SHP77 treated with DMSO at 0.1 percent for 48 hours (cell line): ENCODE measurements at places on chromosomes 7 and 10.
A peak's percentile ranks its signal among the peaks of the same experiment; 100 is the strongest.

GRCh38 chr7:29848941-29849340 is 42.6 kb downstream of the WIPF3 start:
- no peak for DNase-seq

DNA sequence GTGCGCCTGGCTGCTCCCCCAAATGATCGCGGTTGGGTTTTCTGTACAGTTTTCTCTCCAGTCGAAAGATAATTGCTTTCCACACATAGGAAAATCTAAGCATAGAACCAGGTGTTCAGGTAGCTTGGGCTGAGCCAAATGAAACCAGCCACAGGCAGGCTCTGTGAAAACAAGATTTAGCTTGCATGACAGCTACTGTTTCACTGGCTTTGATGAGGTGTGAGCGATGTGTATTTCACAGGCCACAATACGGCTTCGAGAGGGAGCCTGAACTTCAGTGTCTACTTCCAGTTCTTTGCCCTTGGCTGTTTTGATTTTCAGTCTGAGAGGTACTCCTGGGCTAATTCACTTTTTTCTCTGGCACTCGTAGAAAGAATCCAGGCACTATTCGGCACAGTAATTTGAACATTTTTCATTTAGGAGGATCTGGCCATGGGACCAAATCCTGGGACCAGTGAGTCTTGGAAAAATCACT is 110.5 kb downstream of the JCAD start:
- no peak for DNase-seq

- no peak for DNase-seq
These were observed 34.9 kb upstream of the UTF1 start for GRCh38 chr10:133195096-133195495.

DNA sequence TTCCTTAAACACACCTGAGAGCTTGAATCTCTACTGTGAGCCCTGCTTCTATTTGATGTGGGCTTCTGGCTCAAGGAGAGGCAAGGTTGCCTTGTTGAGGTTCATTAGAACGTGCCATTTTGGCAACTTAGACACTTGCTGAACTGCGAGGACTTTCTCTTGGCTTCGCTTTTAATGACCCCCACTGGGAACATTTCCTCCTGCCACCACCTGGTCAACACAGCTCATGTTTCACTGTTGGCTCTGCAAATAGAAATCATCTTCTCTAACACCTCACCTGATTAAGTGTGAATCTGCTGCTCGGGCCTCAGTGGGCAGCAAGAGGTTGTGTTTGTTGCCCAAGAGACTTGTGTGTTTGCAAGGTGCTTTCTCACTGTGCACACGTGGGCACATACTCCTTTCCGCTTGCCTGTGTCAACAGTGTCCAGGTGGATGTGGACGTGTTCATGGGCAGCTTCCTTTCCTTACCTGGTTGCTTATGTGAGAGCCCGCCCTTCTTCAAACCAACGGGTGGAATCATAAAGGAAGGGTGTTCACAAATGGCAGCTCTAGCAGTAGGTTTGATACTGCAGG is 147.0 kb downstream of the NRP1 start:
- no peak for DNase-seq

DNA sequence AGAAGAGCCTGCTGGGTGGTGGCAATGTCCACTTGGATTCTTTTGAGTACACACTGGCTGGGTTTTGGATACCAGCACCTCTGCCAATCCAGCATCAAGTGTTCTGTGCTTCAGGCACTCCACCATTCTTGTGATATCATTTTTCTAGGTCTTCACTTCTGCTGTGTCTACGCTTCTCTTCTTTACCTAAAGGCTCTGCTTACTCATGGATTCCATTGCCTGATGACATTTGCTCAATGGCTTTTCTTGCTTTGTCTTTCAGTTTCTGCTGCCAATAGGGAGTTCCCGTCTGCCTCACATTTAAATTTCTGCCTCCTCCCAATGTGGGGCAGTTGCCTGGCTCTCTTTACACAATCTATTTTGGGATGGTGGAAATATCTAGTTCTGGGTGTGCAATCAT is 12.7 kb upstream of the PAPSS2 start:
- DNase-seq, result no peak

GRCh38 chr10:131561897-131562296 is 250.4 kb upstream of the TCERG1L start:
- DNase-seq, result peak; percentile 7

GRCh38 chr7:82593780-82594179 is 150.2 kb upstream of the CACNA2D1 start:
- peak; percentile 92 for DNase-seq

DNA sequence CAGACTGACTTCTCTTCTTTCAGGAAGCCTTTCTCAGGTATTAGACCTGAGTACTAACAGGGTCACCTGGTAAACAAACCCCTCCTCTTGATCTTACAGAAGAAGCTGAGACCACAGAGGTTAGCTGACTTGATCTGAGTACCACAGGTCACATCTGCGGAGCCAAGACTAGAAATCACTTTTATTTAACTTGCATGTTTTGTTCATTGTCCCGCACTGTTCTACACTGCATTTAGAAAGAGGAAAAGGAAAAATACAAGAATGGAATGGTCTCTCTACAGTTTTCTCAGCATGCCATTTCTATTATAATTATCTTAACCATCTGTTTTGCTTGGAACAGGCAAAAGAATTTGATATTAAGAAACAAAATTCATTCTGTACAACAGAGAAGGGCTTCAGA is 245.6 kb upstream of the ETV1 start:
- no peak for DNase-seq

GRCh38 chr7:31006857-31007256 is 43.1 kb downstream of the GHRHR start:
- no peak for DNase-seq

- no peak for DNase-seq
These were observed 113.2 kb upstream of the IFRD1 start for GRCh38 chr7:112336936-112337576.

- DNase-seq, result no peak
These were observed 58.5 kb upstream of the UBE3C start for GRCh38 chr7:157080111-157080730.

DNA sequence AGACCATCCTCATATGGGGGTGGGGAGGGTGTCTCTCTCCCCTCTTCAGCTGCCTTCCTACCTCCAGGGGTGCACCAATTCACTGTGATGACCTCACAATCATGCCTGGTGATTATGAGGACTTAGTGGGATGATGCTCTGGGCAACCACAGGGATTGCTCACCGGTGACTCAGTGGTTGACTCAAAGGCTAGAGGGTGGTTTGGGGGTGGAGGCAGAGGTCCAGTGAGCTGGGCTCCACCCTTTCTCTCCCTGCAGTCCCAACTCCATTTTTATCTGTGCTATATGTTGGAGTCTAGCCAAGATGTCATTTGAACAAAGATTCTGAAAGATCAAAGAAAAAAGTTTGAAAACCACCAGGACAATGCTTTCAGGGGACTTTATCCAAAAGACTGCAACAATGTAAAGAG is 286.9 kb downstream of the KCNMA1 start:
- no peak for DNase-seq

DNA sequence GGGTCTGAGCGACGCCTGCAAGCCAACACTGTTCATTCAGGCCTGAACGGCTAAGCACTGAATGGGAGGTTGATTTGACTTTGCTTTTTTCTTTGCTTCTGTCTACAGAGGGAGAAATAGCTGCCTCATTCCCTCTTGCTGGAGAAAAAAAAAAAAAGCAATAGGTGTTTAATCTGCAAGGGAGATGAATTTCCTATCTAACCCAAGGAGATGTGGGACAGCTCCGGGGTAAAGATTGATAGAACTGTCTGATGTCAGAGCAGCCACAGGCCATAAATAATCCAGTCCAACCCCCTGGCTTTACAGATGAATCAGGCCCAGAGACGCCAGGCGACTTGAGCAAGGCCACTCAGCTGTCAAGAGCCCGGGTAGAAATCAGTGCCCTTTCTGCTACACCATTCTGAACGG is 168.0 kb downstream of the ARHGAP12 start:
- DNase-seq, result no peak

DNA sequence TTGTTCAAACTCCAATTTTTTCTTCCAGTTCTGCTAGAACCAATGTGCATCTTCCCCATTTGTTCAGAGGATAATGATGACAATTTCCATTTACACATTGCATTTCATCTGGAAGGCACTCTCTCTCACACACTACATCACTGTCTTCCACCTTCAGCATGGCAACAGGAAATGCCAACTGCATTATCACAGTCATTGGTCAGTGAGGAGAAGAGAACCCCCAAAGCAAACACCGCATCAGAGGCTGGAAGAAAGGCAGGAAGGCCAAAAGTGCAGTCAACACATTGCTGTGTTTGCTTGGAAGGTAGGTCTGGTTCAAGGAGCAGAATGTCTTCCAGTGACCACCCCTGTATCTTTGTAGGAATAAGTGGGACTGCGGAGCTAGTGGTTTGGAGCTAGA is 192.2 kb upstream of the RHOBTB1 start:
- DNase-seq, result no peak

DNA sequence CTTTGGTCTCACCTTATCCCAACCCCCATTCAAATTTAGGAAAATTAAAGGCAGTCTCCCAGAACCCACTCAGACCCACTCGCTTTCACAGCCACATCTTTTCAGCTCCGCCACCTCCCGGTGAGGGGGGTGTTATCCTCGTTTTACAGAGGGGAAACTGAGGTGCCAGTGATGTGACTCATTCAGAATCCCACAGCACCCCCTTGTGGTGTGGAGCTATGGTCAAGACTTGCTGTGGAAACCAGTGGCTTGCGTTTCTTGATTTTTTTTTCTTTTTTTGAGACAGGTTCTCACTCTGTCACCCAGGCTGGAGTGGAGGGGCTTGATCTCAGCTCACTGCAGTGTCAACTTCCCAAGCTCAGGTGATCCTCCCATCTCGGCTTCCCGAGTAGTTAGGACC is 27.6 kb downstream of the SLC35G1 start:
- no peak for DNase-seq

- no peak for DNase-seq
These were observed 181.9 kb downstream of the USP6NL start for GRCh38 chr10:11429439-11430052.

GRCh38 chr10:88893611-88894010 is 13.6 kb downstream of the STAMBPL1 start:
- no peak for DNase-seq

DNA sequence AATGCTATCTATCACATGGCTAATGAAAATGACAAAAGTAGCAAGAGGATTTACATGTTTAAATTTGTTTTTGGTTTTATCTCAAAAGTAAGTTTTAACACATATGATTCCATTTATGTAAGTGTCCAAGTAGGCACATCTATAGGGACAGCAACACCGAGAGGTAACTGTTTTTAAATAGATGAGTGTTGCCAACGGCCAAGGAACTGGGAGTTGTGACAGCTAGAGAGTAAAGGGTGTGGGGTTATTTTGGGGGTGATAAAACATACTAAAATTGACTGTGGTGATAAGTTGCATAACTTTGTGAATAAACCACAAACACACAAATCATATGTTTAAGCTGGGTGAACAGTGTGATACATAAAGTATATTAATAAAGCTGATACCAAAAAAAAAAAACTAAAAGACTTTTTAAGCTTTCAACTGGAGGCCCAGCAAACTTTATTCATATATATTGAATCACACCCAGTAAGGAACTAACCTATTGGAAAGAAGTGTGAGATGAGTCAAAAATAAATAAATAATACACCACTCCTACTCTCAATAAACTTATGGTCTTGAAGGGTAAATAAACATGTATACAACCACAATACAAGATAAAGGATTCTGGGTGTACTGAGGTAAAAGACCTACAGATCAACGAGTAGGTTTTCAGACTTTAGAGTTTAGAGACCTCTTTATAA is 33.0 kb downstream of the LRRC72 start:
- DNase-seq, result no peak

DNA sequence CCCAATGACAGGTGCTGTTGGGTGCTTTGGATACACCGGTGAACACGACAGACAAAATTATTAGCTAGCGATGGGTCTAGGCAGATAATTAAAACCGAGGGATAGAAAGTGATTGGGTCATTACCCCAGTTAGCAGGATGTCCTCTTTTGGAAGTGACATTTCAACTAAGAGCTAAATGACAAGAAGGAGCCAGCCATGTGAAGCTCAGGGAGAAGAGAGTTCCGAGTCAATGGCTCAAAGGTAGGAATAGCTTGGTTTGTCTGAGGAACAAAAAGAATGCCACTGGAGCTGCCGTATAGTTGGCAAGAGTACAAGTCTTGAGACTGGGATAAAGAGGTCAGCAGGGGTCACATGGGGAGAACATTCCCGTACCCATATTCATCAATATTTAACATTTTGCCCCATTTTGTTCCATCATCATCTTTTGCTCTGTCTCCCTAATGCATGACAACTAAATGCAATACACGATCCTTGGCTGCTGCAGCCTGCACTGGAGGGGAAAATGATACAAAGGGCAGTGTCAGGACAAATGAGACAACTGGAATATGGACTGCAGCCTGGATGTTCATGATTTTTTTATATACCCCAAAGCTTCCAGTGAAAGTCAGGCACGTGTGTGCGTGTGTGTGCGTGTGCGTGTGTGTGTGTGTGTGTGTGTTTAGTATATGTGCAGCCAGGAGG is 115.7 kb downstream of the ICA1 start:
- DNase-seq, result no peak

DNA sequence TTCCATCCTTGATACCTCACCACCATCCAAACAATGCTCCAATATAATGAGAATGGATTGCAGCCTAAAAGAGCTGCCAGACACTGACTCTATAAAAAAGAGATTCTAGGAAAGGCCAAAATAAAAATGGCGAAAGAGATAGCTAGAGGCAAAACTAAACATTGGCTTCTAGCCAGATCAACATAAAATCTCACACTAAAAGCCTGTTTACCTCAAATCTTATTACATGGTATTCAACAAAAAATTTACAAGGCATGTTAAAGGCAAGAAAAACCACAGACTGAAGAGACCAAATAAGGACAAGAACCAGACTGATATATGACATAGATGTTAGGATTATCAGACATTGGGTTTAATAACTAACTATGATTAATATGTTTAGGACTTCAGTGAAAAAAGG is 1127.0 kb downstream of the DNAJB9 start:
- no peak for DNase-seq

DNA sequence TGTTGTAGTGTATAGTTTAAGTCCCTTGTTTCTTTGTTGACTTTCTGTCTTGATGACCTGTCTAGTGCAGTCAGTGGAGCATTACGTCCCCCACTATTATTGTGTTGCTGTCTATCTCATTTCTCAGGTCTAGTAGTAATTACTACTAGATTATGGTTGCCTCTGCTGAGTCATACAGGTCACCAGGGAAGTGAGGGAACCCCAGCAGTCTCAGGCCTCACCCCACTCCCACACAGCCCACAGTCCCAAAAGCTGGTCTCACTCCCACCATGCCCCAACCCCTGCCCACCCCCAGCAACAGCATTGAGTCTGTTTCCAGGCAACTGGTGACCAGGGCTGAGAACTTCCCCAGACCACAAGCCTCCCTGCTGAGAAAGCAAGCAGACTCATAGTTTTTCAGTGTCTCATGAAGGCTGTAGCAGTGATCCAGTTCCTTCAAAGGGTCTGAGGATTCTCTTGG is 88.0 kb downstream of the PLXDC2 start:
- DNase-seq, result no peak

- peak; percentile 66 for DNase-seq
These were observed 9.0 kb downstream of the MTURN start for GRCh38 chr7:30143748-30144251.
